ENCODE measurements at places on chromosomes 2 and 18.

DNA sequence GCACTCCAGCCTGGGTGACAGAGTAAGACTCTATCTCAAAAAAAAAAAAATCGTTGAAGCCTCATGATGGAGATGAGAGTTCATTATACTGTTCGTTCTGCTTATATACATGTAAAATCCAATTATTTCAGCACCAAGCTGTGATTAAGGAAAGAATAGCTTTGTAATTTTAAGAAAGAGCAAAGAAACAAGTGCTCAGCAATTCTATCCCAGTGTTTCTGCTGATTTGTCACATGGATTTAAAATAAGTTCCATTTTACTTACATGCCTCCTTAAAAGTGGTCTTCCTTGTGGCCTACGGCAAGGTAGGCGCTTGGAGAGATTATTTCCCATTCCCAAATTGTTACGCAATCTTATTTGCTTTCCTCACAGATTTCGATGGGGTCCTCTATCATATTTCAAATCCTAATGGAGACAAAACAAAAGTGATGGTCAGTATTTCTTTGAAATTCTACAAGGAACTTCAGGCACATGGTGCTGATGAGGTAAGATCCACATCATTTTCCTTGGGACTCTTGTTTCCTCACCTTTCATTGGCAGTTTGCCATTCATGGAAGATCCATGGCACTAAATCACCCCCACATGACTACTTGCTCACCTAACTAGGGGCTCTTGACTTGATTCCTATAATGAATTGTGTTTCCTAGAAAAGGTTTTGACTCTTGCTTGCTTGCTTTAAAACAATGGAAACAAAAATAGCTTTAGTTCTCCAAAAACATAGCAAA lies 11.5 kb downstream of the ARPC2 start:
- DNase-seq, result no peak

GRCh38 chr18:31720867-31721266 lies 36.5 kb upstream of the B4GALT6 start:
- no peak for DNase-seq

DNA sequence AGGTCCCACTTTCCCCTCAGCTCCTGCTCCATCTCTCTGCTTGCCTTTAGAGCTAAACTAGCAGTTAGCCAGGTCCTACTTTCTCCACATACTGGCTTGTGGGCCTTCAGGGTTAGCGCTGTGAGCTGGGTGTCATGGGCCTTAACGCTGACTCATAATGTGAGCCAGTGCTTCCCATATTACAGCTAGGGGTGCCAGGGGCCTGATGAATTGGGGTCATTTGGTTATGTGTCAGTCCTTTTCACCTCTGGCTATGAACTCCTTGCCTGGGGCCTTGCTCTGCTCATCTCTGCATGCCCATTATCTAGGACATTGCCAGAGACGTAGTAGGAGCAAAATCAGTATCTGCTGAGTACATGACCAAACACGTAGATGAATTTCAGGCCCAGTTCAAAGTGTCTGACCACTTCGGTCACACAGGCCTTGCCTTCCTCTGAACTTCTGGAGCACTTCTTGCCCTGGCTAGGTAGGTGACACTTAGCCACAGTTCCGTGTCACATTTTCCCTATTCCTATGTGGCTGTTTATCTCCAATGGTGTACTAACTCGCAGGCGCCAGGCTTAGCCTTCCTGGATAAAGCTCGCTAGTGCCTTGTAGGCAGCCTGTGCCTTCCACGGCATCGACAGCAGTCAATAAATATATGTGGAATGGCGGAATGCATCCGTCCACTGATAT lies 103.2 kb upstream of the SIX3 start:
- no peak for DNase-seq

DNA sequence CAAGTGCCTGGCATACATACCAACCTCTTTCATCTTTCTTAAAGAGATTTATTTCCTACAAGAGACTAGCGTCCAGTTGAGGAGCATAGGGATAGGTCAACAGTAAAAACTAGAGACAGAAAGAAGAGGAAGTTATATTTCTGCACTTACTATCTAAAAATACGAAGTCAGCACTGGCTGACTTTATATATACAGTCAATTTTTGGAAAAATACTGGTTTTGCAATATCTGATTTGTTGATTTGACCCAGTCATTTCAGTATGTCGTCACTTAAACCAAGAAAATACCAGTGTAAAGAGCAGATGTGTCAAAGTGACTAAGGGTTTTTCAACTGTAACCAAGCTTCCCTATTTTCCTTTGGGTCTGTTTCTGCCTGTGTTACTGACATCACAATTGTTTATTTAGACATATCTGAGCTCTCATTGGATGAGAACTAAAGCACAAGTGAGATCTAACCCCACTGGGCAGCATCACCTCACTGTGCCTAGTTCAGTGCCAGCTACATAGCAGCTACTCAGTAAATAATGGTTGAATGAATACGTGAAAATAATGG lies 23.0 kb downstream of the CYTIP start:
- DNase-seq, result no peak

- no peak for DNase-seq
These were observed 87.5 kb downstream of the SOCS6 start for GRCh38 chr18:70376137-70376913.

DNA sequence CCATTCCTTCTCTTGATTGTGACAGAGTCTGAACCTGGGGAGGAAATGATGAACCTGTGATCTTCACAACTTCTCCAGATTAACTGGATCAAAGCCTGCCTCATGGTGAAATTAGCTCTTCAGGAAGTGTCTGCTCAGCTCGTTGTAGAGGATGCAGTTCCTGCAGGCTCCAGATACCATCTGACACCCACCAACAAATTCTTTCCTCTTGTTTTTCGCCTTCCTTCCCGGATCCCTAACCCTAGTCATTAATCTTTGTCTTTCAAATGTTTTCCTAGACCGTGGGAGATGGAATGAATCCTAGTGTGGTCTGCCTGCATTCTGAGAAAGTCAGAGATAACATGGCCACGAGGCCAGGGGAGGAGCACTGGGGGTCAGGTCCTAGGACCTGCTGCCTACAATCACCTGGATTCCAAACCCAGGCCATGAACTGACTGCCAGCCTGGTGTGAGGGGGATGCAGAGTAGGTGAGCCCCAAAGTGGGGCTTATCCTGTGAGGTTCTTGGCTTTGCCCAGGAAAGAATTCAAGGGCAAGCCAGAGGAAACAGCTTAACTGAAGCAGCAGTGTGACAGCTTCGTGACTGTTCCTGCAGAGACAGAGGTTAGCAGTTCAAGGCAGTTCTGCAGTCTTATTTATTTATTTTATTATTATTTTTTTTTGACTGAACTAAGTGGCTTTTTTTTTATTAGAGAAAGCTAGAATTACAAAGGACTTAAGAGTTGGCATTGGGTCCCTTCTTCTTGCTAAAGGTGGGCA lies 67.8 kb downstream of the DIPK1C start:
- no peak for DNase-seq

DNA sequence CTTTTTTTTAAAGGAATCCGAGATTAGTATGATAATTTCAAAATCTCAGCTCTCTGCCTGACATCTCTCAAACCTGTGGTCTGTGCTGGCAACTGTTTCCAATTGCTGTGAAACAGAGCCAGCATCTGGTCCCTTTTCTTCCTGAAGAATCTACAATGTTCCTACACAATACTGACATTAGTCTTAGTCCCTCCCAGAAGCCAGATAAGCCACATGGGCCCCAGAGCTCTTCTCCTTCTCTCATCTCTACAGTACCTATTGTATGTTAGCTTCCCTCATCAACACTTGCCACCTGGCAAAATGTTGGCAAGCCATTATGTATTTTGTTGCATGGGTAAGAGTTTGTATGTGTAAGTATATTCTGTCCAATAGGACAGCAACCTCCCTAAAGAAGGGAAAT lies 62.9 kb upstream of the CDKL4 start:
- no peak for DNase-seq

DNA sequence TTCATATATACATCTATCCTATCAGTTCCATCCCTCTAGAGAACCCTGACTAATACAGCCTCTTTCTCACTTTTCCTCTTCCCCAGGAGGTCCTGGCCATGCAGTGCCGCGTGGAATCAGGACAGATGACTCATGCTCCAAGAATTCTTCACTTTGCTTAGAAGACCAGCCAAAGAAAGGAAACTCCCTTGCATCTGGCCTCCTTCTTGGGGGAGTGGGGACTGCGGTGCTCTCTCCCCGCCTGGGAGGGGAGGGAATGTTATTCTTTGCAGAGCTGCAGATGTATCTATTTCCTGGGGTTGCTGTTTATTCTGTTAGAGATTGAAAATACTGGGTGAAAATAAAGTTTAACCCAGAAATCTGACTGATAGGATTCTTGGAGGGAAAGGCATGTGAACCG lies 111.5 kb upstream of the SH3BP4 start:
- no peak for DNase-seq
